ENCODE measurements at places on chromosomes 5 and 9.

GRCh38 chr9:71863631-71864030 lies 47.4 kb downstream of the ABHD17B start:
- DNase-seq, result peak; percentile 1

- DNase-seq, result no peak
These were observed 185.0 kb downstream of the SREK1 start for GRCh38 chr5:66329078-66329477.

DNA sequence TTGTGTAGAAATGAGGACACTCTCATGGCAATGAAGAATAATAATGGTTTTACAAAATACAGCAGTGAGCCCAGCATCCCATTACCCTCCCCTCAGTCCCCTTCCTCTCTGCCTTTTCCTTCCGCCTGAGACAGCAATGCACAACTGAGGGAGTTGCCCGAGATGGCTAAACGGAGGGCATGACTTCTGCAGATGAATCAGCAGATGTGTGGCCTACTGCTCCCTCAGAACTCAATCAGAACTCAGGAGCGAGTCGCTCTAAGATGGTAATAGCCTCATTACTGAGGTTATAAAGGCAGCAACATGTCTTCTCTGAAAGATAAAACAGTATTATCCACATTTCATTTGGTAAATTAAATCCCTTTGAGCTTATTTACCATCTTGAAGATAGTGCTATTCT lies 326.6 kb downstream of the ENC1 start:
- no peak for DNase-seq

DNA sequence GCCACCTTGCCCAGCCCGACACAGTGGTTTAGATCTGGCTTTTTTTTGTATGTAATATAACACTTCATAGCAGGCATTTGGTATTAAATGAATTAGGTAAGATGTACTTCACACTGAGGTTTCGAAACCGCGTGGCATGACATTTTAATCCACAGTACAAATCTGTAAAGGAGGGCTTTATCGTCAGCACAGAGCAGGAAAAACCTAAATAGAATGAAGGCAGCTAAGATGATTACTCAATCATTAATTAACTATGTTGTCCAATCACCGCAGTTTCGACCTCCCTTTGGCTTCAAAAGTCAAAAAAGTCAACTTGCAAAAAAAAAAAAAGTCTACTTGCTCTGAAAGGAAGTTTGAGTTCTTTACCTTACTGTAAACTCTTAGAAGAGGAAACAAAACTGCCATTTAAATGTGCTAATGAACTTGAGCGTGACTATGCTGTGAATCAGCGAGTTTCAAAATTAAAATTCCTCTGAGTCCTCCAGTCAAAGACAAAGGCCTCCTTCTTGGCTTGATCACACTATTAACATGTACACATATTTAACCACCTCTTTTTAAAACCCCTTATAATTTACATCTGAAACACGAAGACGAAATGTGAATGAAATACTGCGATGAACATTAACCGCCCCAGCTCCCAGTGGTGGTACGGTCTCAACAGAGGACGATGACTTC lies 698 bp upstream of the SEC24A start:
- peak; percentile 73 for DNase-seq

DNA sequence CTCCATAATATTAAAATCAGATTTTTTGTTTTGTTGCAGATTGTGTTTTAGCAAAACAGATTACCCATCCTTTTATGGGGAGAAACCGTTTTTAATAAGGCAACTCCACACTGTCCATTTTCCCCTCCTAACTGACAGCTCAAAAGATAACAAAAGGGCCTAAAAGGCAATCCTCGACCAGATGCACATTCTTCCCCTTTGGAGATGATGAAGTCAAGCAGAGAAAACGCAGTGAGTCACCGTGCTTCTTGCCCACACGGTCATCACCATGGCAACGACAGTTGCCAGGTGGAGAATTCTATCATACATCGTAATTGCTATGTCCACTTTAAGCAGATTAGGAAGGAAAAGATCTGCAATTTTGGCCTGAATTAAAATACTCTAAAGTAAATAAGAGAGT lies 96.4 kb downstream of the DIRAS2 start:
- peak; percentile 60 for DNase-seq

DNA sequence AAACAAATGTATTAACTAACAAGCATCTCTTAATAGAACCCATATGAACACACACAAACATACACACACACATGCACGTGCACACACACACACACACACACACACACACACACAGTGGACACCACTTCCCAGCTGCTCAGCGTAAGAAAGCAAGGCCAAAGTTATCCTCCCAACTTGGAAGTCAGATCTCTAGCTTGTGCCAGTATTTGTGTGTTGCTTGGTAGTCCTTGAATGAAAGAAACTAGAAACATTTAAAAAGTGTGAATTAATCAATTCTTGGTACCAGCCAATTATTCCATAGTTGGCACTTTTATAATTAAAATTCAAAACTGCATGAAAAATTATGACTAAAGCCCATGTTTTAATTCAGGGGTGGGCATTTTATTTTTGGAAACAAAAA lies 178.1 kb downstream of the TMEM161B start:
- DNase-seq, result no peak

DNA sequence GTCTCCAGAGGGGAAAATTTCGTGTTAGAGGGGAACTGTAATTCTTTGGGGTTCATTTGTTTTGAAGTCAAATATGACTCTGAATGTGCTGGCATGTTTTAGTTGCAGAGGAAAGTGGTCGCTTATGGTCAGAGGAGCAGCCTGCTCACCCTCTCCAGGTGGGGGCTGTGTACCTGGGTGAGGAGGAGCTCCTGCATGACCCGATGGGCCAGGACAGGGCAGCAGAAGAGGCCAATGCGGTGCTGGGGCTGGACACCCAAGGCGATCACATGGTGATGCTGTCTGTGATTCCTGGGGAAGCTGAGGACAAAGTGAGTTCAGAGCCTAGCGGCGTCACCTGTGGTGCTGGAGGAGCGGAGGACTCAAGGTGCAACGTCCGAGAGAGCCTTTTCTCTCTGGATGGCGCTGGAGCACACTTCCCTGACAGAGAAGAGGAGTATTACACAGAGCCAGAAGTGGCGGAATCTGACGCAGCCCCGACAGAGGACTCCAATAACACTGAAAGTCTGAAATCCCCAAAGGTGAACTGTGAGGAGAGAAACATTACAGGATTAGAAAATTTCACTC lies 13.5 kb downstream of the TXNDC15 start:
- DNase-seq, result no peak

DNA sequence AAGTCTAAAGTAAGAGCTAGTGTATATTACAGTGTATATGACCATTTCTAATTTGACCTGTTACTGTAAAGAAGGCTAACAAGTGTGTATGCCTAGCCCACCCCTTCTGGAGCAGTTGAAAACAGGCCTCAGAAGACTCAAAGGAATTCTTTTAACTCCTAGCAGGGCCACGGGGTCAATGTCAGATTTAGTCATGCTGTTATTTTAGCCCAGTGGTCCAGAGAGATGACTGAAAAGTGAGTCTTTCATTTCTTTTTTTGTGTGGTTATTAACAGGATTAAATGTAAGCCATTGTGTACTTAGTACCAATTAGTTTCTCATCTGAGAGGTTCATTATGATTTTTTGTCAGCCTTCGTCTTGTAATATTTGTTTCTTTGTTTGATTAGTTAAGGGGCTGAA lies 24.4 kb downstream of the ZCCHC7 start:
- DNase-seq, result peak; percentile 1

- DNase-seq, result no peak
These were observed 76.6 kb upstream of the PRRC1 start for GRCh38 chr5:127440831-127441230.

GRCh38 chr9:127846443-127847177 lies 7.8 kb downstream of the ENG start:
- DNase-seq, result no peak

DNA sequence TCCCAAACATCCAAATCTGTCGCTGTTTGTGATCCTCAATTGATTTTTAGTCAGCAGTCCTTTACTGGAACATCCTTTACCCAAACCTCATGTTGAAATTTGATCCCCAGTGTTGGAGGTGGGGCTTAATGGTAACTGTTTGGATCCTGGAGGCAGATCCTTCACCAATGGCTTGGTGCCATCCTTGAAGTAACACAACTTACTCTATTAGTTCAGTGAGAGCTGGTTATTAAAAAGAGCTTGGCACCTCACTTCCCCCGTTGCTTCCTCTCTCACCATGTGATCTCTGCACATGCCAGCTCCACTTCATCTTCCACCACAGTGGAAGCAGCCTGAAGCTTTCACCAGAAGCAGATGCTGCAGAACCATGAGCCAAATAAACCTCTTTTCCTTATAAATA lies 40.3 kb downstream of the DNAJB5 start:
- peak; percentile 24 for DNase-seq

GRCh38 chr5:157598350-157598936 lies 22.9 kb upstream of the ADAM19 start:
- DNase-seq, result no peak

GRCh38 chr9:89165341-89165740 lies 13.3 kb downstream of the SHC3 start:
- no peak for DNase-seq

DNA sequence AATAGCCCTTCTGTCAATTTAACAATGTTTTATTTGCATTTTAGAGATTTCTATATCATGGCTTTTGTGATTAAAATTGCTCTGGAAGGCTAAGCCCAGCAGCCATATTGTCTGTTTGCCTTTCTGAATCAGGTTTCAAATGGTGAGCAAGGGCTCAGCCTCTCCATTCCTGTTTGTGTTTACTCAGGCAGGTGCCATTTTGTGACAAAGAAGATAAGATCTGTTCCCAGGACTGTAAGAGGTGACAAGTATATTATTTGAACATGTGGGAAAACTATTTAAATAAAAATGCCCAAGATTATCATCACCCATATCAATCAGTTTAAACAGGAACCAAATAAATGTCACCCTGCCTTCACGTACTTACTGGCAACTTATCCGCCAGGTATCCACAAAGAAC lies 641.3 kb upstream of the KLF4 start:
- no peak for DNase-seq

GRCh38 chr5:149215478-149216090 lies 56.1 kb upstream of the AFAP1L1 start:
- DNase-seq, result no peak

DNA sequence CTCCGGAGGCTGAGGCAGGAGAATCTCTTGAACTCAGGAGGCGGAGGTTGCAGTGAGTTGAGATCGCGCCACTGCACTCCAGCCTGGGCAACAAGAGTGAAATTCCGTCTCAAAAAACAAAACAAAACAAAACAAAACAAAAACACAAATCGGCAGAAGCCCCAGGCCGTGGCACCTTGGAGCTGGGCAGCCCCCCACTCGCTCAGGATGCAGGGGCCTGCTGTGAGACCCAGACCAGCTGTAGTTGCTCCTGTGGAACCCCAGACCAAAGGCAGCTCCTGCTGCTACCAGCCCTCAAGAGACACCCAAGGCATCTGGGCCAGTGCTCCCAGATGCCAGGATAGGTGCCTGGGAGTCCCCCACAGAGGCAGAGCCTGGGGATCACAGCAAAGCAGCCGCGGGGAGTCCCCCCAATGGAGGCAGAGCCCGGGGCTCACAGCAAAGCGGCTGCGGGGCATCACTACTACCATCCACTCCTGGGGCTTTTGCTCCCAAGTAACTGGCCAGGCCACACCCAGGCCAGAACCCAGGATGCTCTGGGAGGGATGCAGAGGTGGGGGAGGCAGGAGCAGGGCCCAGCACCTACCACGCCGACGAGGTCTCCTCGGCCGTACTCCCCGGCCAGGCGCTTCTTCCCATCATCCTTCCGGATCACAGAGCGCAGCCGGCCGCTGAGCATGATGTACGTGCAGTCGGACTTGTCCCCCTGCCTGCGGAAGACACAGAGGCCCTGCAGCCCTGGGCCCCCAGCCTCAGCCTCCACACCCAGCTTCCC lies 37.7 kb upstream of the NSMF start:
- DNase-seq, result no peak

- DNase-seq, result no peak
These were observed 348.9 kb upstream of the RFX3 start for GRCh38 chr9:3874449-3875360.

GRCh38 chr9:3980771-3981170 lies 319.1 kb downstream of the GLIS3 start:
- no peak for DNase-seq

- no peak for DNase-seq
These were observed 250.4 kb upstream of the PCSK5 start for GRCh38 chr9:75639971-75640610.

DNA sequence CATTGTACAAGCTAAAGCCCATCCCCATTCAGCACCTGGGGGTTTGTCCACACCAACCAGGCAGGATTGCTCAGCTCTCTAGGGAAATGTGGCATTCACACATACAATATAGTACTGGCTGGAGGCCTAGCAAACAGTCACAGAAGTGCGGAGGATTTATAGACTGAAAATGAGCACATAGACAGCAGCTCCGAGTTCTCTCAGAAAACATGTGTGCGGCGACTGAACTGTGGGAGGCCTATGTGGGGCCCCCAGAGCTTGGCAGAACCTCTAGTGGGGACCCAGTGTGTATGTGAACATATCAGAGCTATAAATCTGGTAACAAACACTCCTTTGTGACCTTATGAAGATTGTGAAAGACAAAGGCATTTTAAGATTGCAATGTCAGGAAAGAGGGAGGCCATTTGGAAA lies 431.1 kb downstream of the DTWD2 start:
- DNase-seq, result no peak

- no peak for DNase-seq
These were observed 6.5 kb upstream of the CARD19 start for GRCh38 chr9:93089481-93089991.

DNA sequence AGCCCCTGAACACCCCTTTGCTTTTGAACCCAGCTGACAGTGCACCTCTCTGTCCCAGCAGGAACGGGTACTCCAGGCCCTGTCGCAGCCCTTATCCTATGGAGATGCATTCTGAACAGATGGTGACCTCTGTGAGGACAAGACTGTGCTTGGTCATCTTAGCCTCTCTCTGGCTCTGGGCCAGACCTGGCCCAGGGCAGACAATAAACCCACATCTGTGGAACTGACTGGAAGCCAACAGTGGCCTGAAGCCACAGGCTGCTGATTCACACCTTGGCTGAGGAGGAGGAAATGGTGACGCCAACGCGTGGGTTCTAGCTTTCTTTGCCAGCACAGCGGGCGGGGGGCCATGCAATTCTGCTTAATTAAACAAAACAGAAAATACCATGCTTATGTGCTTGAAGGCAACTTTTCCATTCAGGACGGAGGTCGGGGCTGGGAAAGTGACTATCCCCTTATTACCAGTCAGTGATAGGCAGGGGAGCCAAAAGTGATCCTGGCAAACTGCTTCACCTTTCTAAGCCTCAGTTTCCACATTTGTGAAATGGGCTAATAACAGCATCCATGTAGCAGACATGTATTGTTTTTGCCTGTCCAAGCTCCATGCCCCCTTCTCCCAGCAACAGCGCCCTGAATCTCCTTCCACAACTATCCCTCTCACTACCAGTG lies 10.8 kb downstream of the SH3PXD2B start:
- peak; percentile 100 for DNase-seq

DNA sequence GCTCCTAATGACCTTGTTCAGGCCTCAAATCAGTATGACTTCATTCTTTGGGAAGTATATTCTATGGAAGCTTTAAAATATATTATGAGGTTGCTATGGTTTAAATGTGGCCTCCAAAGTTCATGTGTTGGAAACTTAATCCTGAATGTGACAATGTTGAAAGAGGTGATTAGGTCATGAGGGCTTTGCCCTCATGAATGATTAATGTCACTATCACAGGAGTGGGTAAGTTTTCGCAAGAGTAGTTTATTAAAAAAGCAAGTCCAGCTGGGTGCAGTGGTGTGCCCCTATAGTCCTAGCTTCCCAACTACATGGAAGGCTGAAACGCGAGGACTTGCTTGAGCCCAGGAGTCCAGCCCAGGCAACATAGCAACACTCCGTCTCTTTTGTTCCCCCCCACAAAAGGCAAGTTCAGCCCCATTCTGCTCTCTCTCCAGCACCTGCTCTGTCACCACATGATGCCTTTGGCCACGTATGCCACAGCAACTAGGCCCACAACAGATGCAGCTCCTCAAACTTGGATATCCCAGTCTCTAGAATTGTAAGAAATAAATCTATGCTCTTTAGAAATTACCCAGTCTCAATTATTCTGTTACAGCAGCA lies 105.3 kb downstream of the SIL1 start:
- no peak for DNase-seq
